KG1 (cell line): ENCODE measurements at places on chromosomes 6 and 20.

DNA sequence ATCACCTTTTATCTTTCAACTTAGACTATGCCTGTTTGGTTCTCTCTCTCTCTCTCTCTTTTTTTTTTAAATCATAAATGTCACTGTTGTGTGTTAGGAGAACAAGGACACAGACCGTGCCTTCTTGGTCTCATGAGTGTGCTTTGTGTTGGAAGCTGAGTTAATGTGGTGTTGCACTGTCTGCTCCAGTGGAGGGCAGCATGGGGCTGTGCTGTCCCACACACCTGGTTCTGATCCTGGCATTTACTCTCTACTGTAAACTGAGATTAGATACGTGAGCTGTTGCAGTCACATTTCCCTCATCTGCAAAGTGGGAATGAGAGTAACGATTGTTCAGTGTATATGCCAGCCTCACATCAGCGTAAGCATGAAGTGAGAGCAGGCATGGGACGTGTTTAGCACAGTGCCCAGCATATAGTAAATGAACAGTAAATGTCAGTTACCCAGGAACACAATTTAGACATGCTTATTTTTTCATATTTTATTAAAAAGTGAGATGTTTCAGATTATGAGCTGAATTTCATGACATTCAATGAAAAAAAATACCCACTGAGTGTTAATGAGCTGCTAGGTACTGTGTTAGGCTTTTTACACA is 161.1 kb downstream of the FARS2 start:
- no peak for DNase-seq

DNA sequence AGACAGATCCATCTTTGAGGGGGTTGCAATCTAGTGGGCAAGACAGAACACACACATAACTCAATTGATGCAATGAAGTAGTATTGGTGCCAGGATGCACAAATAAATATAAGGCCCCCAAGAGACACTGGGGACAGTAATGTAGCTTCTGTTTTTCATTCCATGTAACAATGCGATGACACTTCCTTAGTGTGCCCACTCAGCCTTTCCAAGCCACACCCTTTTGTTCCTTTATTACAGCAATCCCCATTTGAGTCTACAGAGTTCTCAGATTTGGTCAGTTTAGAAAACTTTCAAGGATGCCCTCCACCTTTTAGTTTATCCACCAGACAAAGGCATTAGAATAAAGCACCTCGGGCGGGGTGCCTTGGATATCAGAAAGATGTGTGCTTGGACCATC is 15.5 kb downstream of the TGM3 start:
- no peak for DNase-seq

- no peak for DNase-seq
These were observed 37.3 kb upstream of the GJA1 start for GRCh38 chr6:121398127-121398526.

DNA sequence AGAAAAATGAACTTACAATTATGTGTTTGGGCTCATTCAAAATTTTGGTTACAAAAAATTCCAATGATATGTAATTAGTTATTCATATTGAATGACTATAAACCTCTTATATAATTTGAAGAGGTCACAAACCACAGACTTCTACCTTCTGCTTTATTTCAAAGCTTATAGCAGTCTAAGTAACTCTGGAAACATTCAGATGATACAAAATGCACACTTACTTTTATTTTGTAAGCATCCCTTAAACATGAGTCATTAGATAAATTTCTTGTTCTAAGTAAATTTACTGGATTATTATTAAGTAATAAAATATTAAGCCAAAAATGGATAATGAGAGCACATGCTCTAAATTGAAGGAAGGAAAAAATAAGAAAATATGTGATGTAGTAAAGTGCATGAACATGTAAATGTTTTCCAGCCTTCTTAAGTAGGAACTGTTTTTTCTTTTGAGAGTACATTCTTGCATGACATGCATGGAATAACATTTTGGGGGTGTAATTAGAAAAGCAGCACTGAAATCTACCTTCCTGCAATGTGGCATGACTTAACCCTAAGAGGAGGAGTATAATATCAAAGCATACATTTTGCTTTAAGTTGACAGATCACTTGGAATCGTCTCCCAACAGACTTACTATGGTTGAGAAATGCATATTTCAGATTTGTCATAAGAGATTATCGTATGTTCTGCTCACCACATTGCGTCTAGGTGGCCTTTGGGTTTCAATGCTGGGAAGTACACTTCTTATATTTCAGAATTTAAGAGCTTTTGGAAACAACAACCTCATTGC is 372.7 kb upstream of the HSF2 start:
- DNase-seq, result no peak

DNA sequence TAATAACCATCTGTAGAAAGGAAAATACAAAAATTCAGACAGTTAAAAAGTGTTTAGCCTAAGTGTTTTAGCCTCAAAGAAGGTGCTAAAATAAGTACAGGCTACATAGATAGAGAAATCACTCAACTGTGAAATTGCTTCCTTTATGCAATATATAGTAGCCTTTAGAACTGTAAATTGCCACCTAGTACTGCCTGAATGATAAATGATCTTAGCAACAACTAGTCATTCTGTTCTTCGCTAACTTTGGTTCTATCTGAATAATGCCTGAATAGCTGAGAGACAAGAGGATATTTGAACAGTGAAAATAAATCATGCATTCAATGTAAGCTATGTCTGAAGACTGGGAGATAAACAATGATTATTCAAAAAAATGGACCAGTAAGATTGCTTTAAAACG is 603.3 kb upstream of the PTCHD4 start:
- DNase-seq, result no peak

GRCh38 chr6:103140308-103141027 is 1719.3 kb downstream of the HACE1 start:
- no peak for DNase-seq

- no peak for DNase-seq
These were observed 295.5 kb downstream of the TAF4 start for GRCh38 chr20:61770113-61770585.
